ENCODE measurements at places on chromosomes 6 and 20.

DNA sequence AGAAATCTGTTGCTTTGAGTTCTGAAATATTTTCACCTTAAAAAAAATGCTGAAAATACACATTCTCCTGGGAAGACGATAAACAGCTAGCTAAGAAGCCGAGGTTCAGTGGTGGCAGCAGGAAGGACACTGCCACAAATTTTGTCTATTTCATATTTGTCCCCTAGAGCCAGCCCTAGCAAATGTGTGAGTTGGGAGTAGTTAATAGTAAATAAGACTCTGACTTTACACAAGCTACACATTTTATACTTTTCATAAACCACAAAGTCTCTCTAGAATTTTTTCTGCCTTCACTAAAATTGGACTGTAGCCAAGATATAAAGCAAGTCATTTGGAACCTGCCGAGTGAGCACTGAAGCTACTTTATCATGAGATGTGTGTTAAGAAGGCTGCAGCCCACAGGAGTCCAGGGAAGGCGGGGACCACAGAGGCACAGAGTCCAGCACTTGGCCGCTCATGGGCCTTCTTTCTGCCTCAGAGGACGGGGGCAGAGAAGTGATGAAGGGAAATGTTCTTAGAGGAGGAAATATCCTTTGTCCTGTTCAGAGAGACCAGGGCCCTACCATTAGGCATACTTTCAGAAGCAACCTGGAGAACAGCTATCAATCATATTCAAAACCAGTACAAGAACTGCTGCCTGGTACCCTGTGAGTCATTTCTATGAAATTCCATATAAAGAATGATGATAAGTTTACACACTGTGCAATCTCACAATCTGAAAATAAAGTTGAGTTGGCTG lies 241.7 kb upstream of the TAB2 start:
- DNase-seq = peak; percentile 24

DNA sequence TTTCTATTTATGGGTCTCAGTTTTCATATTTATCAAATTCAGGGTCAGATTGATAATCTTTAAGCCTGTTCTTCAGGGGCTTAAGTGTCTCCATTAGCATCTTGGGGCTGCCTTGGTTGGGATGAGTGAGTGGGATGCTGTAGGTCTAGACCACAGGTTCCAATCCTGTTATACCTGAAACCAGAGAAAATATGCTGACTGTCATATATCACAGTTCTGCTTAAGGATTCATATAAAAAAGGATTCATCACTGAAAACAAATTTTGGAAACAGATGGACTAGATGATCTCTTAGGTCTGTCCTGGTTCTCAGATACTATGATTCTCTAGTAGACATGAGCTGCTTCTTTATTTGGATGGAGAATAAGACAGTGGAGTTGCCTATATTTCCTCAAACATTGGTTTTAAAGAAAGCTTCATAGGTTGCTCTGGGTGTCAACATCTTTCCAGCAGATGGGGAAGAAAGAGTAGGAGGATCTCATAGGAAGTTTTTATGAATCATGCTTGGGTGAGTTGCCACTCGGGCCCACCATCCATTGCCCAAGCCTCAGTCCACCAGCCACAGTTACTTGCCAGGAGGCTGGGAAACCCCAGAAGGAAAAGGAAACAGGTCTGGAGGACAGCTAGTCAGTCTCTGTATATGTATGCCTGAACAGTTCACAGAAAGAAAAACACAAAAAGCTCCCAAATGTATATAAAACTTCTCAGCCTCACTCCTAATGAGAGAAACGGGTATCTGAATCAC lies 42.9 kb upstream of the MAP7 start:
- DNase-seq = peak; percentile 90

DNA sequence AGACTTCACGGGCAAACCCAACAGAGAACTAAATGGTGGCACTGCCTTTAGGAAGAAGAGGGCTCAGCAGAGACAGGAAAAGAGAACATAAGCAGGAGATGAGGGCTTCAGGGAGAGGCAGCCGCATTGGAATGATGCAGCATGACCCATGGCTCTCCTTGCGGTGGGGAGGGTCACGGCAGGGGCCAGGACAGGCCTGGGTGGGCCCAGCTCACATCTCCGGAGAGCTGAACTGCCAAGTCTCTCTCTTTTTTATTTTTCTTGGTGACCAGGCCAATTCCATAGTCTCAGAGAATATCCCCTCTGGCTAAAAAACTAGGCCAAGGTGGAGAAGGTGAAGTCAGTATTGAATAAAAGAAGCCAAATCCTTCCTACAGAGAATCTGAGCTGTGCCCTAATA lies 77.5 kb upstream of the TRAF3IP2 start:
- DNase-seq = no peak

DNA sequence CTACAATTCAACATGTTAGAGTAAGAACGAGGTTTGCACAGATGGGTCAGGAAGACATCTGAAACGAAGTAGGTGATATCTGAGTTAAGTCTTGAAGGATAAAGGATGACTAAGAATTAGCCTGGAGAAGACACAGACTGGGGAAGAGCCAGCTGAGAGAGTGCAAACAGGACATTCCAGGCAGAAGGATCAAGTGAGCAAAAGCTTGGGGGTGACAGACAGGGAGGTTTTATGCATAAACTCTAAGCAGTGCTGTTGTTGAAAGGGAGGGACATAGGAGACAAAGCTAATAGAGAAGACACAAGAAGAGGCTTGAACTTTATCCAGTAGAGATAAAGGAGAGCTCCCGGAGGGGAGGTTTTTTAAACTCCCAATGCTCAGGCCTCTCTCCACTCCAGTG lies 15.0 kb upstream of the ETV7 start:
- peak; percentile 12 for DNase-seq

GRCh38 chr6:98687752-98688151 lies 146.6 kb upstream of the POU3F2 start:
- DNase-seq = no peak

GRCh38 chr6:131967948-131968347 lies 16.8 kb upstream of the CCN2 start:
- DNase-seq = no peak

All from AG10803 (cell line).